Muscle of back (tissue), 13 donors: ENCODE measurements at places on chromosomes 2 and 18. TPM values are rescaled to one million over a fixed set of nuclear protein-coding genes. Genes with fewer than 3 reads are reported as not detected.

DNA sequence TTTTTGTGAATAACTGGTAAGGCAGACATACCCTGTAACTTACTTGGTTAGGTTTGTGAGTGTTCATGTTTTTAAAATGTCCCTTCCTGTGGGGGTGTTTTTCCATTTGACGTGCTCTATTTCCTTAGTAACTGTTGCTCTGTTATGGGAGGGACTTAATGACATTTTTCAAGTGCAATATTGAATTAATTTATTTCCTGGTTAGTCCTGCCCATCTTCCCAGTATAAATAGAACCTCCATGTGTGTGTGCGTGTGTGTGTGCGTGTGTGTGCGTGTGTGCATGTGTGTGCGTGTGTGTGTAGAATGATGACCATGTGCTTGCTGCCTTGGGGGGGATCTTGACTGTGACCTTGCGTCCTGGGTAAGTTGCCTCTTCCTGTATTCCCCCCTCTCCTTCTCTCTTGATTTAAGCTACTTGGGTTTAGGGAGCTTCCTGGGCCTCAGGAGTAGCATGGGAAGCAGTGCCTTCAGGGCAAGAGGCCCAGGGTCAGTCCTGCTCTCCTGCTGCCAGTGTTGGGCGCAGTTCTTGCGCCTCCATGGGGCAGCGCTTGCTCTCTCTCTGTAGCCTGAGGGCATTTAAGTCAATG, 163.9 kb downstream of the LDLRAD4 start:
- peak; percentile 90 for DNase-seq

DNA sequence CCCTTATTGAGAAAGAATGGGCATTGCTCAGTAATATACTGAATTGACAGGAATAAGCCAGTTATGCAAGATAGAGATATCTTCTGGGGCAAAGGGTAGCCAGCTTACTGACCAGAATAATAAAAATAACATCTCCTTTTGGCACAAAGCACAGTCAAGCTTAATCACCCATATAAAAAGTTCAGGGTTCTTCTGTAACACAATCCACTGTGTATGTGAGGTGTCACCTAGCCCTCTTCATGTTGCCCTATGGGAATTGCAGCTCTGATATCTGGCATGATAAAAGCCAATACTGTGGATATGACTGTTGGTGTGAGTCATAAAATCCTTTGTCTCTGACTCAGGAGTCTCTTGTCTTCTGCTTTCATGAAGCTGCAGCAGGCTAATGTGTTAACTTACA, 90.8 kb downstream of the DSEL start:
- DNase-seq, result no peak

DNA sequence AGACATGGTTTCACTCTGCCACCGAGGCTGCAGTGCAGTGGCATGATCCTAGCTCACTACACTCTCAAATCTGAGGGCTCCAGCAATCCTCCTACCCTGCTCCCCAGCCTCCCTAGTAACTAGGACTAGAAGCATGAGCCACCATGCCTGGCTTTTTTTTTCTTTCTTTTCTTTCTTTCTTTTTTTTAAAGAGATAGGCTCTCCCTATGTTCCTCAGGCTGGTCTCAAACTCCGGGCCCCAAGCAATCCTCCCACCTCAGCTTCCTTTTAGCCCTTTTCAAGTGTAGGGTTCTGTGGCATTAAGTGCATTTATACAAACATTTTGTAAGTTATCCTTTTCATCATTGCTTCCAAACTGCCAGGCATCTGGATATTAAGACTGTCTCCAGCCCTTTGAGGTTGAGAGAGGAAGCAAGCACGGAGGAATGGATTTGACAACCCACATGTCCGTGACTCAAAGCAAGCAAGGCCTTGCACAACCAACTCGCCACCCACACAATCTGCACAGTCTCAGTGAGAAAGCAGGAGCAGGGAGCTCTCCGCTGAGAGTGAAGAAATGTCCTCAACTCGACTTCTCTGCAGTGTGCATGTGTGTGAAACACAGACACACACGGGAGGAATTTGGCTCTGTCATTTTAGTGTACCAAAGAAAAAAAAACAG, 65.6 kb downstream of the ATP8B1 start:
- DNase-seq, result peak; percentile 85

The SLC19A3 gene
- polyA plus RNA-seq, result 0.66 TPM

The DCDC2C gene
- polyA plus RNA-seq, result 0.59 TPM

The HOXD8 gene
- polyA plus RNA-seq, result 40.2 TPM

The PSMD14 gene
- polyA plus RNA-seq, result 40.8 TPM
